ENCODE measurements at places on chromosomes 1 and 21.

DNA sequence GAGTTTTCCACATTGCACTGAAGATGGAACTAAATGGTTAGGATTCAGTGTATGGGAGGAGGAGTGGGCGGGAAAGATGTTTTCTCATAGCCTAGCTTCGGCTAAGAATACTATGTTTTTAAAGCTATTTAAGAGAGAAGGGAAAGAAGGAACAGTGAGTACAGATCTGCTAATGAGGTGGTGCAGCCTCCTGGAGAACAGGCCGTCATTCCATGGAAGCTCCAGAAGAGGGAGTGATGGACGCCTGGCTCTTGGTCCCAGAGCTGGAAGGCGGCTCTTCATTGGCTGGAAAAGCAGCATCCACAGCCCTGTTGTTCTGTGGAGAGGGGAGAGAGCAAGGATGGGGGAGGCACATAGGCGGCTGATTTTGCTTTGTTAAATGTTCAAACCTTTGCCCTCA is 6.9 kb downstream of the CAMK1G start:
- no peak for DNase-seq

DNA sequence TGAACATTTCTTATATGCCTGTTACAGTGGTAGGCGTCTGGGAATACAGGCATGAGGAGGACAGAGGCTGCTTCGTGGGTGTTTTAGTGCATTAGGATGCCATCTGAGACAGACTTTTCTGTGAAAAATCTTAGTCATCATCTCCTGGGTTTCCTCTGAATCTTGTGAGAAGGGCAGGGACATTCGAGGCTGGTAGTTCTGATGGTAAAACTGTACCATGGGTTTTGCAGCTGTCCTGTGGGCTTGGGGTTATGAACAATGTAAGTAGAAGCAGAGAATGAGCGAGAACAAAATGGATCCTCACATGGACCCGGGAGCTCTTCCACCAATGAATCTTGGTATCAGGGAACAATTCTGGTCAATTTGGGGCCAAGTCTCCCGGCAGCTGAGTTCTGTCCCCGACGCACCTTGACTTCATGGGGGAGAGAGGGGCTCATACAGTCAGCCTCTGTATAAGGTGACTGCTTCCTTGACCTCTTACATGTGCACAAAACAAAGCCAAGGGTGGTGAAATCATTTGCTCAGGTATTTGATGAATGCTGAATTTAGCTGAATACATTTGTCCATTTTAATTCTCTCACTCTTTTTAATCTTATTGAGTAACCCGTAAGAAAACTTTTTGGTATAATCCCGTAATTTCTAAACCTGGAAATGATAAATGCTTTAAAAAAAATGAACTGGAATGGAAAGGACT is 63.6 kb upstream of the ERRFI1 start:
- no peak for DNase-seq

DNA sequence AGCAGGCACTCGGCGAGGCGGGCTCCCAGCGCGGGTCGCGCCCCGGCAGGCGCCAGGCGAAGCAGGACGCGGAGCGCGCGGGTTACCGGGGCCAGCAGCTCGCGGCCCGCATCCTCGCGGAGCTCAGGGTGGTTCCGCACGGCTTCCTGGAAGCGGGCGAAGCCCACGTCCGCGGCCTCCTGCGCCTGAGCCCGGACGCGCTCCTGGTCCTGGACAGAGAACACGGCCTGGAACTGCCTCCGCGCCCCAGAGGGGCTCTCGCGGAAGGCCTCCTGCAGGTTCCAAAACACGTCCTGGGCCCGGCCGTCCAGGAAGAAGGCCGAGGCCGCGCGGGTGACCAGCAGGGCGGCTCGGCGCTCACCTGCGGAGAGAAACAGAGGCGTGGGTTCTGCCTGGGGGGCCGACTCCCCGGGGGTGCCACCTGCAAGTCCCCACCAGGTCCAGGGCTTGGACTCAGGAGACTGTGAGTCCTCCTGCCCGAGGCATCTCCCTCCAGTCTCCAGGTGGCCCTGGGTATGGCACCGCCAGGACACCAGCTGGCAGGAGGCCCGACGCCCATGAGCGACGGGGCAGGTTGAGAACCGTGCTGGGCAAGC is 11.4 kb downstream of the TTC34 start:
- no peak for DNase-seq

GRCh38 chr1:28421744-28422143 is 52.2 kb downstream of the PHACTR4 start:
- DNase-seq, result no peak

- no peak for DNase-seq
These were observed 5.5 kb upstream of the ANKRD35 start for GRCh38 chr1:145891143-145891542.

GRCh38 chr1:204685236-204686006 is at the start of gene LRRN2:
TSS of gene LRRN2 (minus strand) at chr1:204685738. CDS start at chr1:204619992, 65,746 bp downstream.
- no peak for DNase-seq

GRCh38 chr1:236536540-236536939 is 12.8 kb downstream of the LGALS8 start:
- DNase-seq, result no peak

- DNase-seq, result no peak
These were observed 44.7 kb downstream of the XCL2 start for GRCh38 chr1:168498956-168499687.

DNA sequence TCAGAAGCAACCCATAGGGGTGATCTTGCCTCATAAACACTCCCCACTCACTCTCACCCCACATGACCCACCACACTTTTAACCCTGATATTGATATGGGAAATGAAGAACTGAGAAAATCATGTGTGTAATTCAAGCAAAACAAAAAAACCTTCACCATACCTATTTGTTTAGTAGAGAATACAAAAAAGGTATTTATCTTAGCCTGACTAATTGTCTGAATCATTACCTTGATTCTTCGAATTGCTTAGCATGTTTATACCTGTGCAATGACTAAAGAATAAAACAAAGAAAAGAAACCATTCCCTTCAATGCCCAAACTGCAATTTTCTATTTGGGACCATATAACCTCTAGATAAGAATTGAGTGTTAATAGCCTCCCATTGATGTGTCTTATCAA is 1.8 kb downstream of the CLDN17 start:
- no peak for DNase-seq

- no peak for DNase-seq
These were observed 1.5 kb upstream of the NEK7 start for GRCh38 chr1:198155253-198155652.

- DNase-seq, result no peak
These were observed 540.8 kb upstream of the ADAMTS5 start for GRCh38 chr21:27507695-27508094.

DNA sequence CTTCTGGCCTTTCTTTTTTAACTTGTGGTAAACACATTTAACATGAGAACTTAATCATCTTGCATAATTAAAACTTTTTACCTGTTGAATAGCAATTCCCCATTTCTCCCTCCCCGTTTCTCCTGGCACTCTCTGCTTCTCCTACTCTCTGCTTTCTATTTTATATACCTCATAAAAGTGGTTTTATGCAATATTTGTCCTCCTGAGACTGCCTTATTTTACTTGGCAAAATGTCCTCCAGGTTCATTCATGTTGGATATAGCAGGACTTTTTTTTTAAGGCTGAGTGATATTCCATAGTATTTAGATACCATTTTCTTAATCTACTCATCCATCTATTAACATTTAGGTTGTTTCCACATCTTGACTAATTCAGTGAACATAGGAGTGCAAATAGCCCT is 35.0 kb downstream of the BTG3 start:
- no peak for DNase-seq

DNA sequence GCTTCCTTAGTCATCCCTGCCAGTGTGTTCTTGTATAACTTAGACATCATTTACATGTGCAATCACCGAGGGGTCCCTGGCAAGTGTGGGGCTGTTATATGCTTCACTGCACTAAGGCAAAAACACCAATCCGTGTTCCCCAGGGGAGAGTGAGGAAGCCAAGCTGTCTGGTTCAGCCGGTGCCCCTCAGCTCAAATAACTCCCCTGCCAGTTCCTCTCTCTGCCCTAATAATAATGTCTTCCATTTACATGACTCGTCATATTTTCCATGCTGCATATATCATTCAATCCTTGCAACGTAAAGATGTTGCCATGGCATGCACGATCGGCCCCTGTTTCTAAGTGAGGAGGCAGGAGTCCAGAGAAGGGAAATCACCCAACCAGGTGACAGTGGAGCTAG is 24.4 kb upstream of the NDC1 start:
- no peak for DNase-seq

- no peak for DNase-seq
These were observed 82.6 kb downstream of the EVA1C start for GRCh38 chr21:32494934-32495709.

DNA sequence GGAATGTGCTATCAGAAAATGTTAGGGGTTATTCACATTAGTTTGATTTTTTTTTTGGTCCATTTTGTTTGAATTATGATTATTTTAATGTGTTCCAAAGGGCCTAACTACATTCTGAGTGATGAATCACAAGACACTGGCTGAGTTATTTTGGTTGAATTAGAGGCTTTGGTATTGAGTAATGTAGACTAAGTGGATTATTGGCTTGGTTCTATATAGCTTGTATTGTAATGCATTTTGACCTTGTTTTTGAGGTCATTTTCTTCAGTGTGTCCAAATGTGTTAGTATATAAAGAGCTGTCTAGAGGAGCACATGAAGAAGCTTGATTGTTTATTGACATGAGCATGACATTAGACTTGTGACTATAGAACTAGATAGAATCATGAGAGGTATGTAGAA is 3.4 kb downstream of the ZNF326 start:
- no peak for DNase-seq

- DNase-seq, result no peak
These were observed 86.1 kb upstream of the KIAA0040 start for GRCh38 chr1:175278734-175279116.

- no peak for DNase-seq
These were observed 149.9 kb downstream of the HS2ST1 start for GRCh38 chr1:87064309-87064708.

DNA sequence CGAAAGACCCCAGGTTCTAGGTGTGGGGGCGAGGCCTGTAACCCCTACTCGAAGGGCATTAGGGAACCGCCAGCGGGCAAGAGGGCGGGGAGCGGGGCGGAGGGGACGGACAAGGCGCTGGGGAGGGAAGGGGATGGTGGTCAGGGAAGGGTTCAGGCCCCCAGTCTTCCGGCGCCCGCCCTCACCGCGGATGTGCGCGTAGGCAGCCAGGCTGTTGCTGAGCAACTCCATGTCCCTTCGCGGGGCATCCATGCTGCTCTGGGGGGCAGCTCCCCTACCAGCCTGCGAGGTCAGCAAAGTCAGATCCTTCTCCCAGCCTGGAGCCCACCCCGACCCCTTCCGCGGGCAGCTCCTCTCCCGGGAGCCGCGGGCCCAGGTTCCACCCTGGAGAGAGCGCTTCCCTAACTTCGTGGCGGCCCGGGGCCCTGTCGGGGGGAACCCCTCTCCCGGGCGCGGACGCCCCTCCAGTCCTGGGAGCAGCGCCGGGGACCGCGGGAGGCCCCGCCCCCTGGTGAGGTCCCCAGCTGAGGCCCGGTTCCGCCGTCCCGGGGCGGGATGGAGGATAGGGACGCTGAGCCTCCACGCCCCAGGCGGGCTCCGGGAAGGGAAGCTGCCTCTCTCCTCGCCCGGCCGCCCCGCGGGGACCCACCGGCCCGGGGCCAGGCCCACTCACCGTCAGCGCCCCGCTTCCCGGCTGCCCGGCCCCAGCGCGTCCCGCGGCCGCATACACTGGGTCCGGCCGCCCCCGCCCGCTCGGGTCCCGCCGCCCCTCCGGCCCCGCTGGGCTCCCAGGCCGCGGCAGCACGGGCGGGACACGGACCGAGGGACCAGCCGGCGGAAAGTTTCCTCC is 434 bp downstream of the EVA1B start:
- peak; percentile 59 for DNase-seq

DNA sequence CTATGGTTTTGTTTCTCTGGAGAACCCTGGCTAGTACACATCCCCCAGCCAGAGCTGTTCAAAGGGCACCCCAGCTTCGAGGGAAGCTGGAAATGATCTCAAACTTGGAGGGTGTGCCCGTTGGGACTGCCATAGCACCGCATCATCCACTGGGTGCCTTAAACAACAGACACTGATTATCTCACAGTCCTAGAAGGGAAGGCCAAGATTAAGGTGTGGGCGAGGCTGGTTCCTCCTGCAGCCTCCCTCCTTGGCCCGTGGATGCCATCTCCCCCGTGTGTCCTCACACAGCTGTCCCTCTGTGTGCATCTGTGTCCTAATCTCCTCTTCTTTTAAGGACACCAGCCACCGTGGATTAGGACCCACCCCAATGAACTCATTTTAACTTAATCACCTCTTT is 4.2 kb upstream of the IBA57 start:
- DNase-seq, result no peak

Measured in activated naive CD8-positive, alpha-beta T cell treated with anti-CD3 and anti-CD28 coated beads for 36 hours (primary cell).